ENCODE measurements at places on chromosomes 13 and 19. TPM values are rescaled to one million over a fixed set of nuclear protein-coding genes. Genes with fewer than 3 reads are reported as not detected.

Gene ZNF730
- total RNA-seq = 0.18 TPM

GRCh38 chr19:49555600-49556411, 24.6 kb downstream of the NOSIP start:
- peaks cover 69% of the 10 kb centered on the region for H3K36me3 ChIP-seq
- no peaks in the 10 kb centered on the region for H3K27me3 ChIP-seq
- peaks cover 11% of the 10 kb centered on the region for H3K4me1 ChIP-seq
- no peak overlapping the region for H3K4me3 ChIP-seq
- H3K27ac ChIP-seq = no peak overlapping the region

DNA sequence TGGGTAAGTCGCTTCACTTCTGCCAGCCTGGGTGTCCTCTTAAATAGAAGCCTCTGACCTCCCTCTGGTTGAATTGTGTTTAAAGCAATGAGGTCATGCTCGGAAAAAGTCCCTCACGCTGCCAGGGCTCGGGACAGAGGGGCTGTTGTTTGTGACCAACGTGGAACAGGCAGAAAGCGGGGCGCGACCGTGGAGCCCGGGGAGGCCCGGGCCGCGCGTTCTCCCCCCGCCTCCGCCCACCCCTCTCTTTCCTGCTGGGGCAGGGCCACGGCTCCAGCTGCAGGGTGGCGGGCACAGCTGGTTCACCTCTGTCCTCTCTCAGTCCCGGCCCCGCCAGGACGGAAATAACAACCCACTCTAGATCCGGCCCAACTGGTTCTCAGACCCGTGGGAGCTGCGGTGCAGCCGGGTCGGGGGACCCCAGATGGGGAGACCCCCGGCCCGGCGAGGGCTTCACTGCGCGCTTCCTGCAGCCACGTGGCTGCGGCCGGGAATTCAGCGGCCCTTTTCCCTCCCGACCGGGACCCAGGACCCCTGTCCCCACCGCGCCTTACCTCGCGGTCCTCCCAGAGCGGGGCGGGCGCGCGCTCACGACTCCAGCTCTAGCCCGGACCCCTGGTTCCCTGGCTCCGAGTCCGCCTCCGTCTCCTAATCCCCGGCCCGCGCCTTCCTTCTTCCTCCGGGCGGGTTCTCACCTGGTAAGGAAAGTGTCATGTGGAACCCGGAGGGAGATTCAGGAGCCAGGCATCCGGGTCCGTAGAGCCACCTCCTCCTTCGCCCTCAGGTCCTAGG, 1.9 kb downstream of the CDC42EP5 start:
- no peaks in the 10 kb centered on the region for H3K36me3 ChIP-seq
- no peaks in the 10 kb centered on the region for H3K27me3 ChIP-seq
- H3K4me3 ChIP-seq = no peak overlapping the region
- peaks cover 12% of the 10 kb centered on the region for H3K4me1 ChIP-seq
- DNase-seq = no peak

DNA sequence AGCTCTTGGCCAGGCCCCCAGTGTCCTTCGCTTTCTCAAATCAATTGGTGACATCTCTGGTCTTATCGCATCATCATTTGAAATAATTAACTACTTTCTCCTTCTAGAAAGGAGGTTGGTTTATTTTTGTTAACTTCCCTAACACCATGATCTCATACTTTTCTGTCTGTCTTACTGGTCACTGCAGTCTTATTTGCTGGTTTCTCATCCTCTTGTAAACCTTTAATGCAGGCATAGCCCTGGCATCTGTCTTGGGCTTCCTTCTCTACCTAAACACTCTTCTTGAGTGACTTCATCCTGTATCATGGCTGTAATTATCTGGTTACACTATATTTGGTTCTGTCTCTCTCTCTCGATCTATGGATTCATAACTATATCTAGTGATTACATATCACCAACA, 152.8 kb downstream of the CYSLTR2 start:
- no peaks in the 10 kb centered on the region for H3K4me1 ChIP-seq
- H3K36me3 ChIP-seq = no peaks in the 10 kb centered on the region
- no peak overlapping the region for H3K27ac ChIP-seq
- H3K4me3 ChIP-seq = no peak overlapping the region
- no peaks in the 10 kb centered on the region for H3K27me3 ChIP-seq

DNA sequence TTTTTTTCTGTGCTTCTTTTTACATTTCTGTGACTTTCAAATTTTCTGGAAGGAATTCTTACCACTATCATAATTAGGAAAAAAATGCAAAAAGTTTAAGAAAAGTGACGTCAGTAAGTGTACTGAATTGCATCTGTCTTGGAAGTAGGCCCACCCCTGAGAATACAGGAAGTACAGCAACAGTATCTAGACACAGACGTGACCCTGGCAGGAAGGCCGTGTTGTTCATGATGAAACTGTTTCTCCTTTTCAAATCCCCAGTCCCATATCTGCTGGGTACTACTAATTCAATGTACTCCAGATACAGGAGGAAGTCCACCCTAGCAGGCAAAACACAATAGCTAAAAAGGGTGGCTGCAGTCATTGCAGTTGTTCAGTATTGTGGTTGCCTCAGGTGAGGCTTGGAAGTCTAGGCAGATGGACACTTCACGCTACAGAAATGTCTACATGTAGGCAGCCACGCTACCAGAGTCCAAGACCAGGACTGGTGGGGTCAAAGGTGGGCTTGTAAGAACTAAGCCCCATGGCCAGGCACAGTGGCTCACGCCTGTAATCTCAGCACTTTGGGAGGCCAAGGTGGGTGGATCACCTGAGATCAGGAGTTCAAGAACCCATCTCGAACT, 49.6 kb upstream of the MED4 start:
- H3K27ac ChIP-seq = no peak overlapping the region
- H3K27me3 ChIP-seq = no peaks in the 10 kb centered on the region
- no peak overlapping the region for H3K4me3 ChIP-seq

DNA sequence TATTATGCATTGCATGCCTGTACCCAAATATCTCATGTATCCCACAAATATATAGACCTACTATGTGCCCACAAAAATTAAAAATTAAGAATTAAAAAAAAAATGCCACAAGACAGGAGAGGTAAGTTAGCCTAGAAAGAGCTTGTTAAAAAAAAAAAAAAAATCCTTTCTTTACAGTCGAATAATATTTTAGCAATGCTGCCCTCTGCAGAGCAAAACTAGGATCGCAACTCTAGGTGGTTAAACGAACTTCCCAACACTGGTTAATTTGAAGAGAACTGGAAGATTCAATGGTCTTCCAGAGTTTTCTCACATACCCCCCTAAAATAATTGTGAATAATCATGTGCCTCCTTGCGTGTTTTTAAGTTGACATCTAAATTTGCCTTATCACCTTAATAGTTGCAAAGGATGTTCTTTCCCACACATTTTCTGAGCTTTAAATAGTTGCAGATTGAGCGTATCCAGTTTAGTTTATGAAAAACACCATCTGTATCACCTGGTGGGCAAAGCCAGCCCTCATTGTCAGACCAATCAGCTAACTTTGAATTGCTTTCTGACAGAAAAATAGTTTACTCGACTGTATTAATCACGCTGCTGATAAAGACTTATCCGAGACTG, 47.4 kb upstream of the RCBTB2 start:
- no peak overlapping the region for H3K4me3 ChIP-seq
- DNase-seq = peak; percentile 50
- no peaks in the 10 kb centered on the region for H3K4me1 ChIP-seq
- H3K36me3 ChIP-seq = no peaks in the 10 kb centered on the region
- no peak overlapping the region for H3K27ac ChIP-seq
